Lower lobe of right lung (tissue), 2 donors: ENCODE measurements at places on chromosomes 13 and 19. TPM values are rescaled to one million over a fixed set of nuclear protein-coding genes. Genes with fewer than 3 reads are reported as not detected.

ZNF729 gene
- not detected for total RNA-seq

CRLF1 gene
- 19.9 TPM for total RNA-seq

CASP14 gene
- total RNA-seq = not detected

INSL3 gene
- total RNA-seq = not detected

FXYD1 gene
- total RNA-seq = 49.7 TPM

TMEM255B gene
- total RNA-seq = 21.5 TPM

FCAR gene
- 6.7 TPM for total RNA-seq

SLC5A5 gene
- 0.18 TPM for total RNA-seq

ZGLP1 gene
- 6.2 TPM for total RNA-seq

ZNF558 gene
- total RNA-seq = 23.1 TPM

CEACAM1 gene
- 13.8 TPM for total RNA-seq

DNA sequence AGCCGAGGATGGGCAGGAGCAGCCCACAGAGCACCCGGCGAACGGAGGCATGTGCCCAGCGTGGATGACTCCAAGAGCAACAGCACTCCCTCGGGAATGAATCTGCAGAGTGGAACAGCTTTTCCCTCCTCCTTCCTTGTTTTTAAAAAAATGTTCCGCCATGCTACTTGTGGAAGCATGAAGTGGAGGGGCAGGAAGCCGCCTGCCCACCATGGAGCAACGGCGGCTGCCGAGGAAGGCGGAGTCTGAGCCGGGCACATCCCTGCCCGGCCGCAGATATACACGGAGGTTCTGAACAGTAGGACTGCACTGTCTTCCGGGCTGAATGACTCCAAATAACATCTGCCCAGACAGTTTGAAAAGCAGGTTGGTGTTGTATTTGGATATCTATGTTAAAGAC lies 65.2 kb downstream of the SOX1 start:
- H3K4me3 ChIP-seq = no peak overlapping the region
- no peak overlapping the region for H3K27ac ChIP-seq
- no peak for DNase-seq
- peaks cover 36% of the 10 kb centered on the region for H3K27me3 ChIP-seq
- H3K4me1 ChIP-seq = peaks cover 4% of the 10 kb centered on the region
- no peaks in the 10 kb centered on the region for H3K36me3 ChIP-seq

DNA sequence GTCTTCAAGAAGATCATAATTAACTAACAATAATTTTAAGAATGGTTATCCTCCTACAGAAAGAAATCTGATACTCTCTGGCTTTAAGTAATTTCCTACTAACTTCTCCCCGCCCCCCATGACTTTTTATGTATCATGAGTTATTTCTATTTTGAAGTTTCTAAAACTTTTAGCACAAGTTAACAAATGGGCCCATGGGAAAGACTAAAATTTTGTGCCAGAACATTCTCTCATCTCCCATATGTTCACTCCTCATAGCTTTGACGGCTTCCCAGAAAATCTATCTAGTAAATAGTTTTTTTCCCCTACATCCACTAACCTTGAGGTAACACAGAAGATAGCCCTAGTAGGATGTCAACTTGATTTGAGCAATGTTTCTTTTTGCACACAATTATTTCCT lies 148.3 kb downstream of the POSTN start:
- H3K4me1 ChIP-seq = no peaks in the 10 kb centered on the region
- no peaks in the 10 kb centered on the region for H3K36me3 ChIP-seq
- no peak for DNase-seq
- H3K27me3 ChIP-seq = no peaks in the 10 kb centered on the region
- H3K4me3 ChIP-seq = no peak overlapping the region

- H3K4me1 ChIP-seq = no peaks in the 10 kb centered on the region
- H3K27me3 ChIP-seq = no peaks in the 10 kb centered on the region
- no peak for DNase-seq
- no peak overlapping the region for H3K27ac ChIP-seq
- no peak overlapping the region for H3K4me3 ChIP-seq
Observed at GRCh38 chr13:50437252-50437651, 406.2 kb downstream of the DLEU7 start.

DNA sequence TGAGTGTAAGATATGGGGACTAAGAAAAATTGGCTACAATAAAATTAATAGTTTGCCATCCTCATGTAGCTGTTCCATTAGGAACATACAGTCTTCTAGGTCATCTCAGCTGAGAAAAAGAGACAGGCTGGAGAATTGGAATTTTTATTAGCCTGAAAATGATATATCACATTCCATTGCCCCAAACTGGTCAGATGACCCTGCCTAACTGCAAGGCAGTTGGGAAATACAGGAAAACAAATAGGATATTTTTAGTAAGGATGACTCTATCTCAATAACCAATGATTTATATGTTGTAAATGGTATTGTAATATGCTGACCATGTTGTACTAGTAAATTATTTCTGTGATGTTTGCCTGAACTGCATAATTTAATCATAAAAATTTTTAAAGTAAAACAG lies 673.8 kb downstream of the PCDH9 start:
- no peak for DNase-seq
- no peaks in the 10 kb centered on the region for H3K27me3 ChIP-seq
- no peak overlapping the region for H3K27ac ChIP-seq
- H3K36me3 ChIP-seq = no peaks in the 10 kb centered on the region

DNA sequence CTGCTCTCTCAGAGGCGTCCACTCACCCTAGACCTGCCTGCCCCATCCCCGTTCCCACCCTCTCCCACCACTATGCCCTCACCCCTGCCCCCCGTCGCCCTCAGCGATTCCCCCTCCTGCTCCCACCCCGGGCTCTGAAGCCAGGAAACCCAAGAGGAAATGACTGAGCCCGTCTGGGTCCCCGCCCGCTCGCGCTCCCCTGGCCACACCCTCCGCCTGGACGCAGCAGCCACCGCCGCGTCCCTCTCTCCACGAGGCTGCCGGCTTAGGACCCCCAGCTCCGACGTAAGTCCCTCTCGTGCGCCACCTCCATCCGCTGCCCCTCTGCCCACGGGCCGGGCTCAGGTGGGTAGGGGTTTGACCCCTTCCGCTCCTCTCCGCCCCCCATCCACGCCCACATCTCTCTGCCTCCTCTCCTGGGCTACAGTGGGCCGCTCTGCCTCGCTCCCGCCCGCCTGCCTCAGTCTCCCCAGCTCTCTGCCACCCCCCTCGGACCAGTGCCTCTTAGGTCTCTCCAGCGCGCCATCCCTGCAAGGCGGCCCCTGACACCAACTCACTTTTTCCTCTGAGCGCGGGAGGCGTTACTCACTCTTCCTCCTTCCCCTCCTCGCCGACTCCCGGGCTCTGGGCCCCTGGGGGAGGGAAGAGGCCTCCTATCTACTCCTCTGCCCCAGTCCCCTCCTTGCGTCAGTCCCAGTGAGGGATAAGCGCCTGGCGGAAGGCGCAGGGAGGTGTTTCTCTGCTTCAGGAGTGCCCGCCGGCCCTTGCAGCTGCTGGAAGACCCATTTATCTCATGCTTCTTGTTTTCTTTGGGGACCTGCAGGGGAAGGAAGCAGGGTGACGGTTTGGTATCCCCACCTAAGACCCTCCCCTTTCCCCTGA lies at the start of gene FXYD5:
FXYD5 (plus strand) TSS at position 211 of the 882 bp plus-strand sequence. CDS start 816 bp downstream, outside the sequence.
- peak within 1 kb of the TSS; percentile 82 for H3K27ac ChIP-seq
- peaks cover 21% of the 10 kb centered on the region for H3K4me1 ChIP-seq
- H3K27me3 ChIP-seq = peaks cover 3% of the 10 kb centered on the region

- no peak overlapping the region for H3K4me3 ChIP-seq
- DNase-seq = no peak
- no peaks in the 10 kb centered on the region for H3K27me3 ChIP-seq
- H3K36me3 ChIP-seq = no peaks in the 10 kb centered on the region
- no peaks in the 10 kb centered on the region for H3K4me1 ChIP-seq
- no peak overlapping the region for H3K27ac ChIP-seq
Observed at GRCh38 chr13:34617473-34618083, 324.5 kb upstream of the NBEA start.

- no peak overlapping the region for H3K27ac ChIP-seq
- no peaks in the 10 kb centered on the region for H3K36me3 ChIP-seq
- H3K4me1 ChIP-seq = no peaks in the 10 kb centered on the region
- no peak overlapping the region for H3K4me3 ChIP-seq
- no peak for DNase-seq
Observed at GRCh38 chr13:24713022-24713421, 32.8 kb downstream of the ATP12A start.

DNA sequence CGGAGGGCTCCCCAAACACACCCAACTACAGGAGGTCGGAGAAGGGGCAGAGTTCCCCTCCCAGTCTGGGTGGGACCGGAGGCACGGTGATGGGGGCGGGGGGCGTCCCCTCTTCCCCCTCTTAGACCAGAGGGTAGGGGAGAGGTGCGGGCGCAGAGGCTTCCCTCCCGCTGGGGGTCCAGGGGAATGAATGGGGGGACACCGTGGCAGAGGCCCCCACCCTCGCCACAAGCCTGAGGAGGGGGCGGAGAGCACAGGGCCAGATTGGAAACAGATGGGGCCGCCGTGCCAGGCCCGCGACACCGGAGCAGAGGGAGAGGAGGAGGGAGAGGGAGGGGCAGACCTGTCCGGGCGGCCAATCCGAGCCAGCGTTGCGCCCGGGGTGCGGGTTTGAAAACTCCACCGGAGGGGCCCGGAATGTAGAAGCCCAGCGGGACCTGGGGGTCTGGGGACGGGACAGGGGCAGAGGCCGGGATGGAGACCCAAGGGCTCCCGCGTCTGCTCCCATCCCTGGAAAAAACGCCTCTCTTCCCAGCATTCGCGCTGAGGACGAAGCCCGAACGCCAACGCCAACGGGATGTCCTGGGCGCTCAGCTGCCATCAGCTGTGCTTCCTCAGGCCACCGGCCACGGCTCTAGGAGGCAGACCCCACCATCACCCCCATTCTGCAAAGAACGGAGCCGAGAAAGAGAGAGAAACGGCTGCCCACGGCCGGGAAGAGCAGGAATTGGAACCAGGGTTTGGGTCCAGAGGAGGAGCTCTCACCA lies 46.8 kb downstream of the PTPRS start:
- H3K4me1 ChIP-seq = peaks cover 34% of the 10 kb centered on the region
- peak overlapping the region; percentile 68 for H3K4me3 ChIP-seq
- peaks cover 27% of the 10 kb centered on the region for H3K27me3 ChIP-seq
- H3K36me3 ChIP-seq = no peaks in the 10 kb centered on the region

DNA sequence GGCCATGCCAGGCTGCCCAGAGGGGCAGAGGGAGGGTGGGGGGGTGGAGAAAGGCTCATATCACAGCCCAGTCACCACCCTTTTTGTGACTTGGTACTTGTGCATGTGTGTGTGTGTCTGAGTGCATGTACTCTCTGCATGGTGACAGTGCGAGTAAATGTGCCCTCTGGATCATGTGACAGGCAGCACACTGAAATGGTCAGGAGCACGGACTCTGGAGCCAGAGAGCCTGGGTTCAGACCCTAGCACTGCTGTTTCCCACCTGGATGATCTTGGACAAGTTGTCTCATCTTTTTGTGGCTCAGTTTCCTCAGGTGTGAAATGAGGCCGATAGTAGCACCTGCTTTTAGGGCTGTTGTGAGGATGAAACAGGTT lies 2.0 kb downstream of the CIC start:
- H3K27me3 ChIP-seq = no peaks in the 10 kb centered on the region
- peaks cover 35% of the 10 kb centered on the region for H3K36me3 ChIP-seq
- peaks cover 41% of the 10 kb centered on the region for H3K4me1 ChIP-seq
- no peak for DNase-seq
- H3K27ac ChIP-seq = peak overlapping the region; percentile 92

GRCh38 chr13:30299786-30300185 lies 7.6 kb downstream of the KATNAL1 start:
- no peak for DNase-seq
- no peak overlapping the region for H3K4me3 ChIP-seq
- H3K4me1 ChIP-seq = peaks cover 4% of the 10 kb centered on the region
- no peaks in the 10 kb centered on the region for H3K27me3 ChIP-seq

DNA sequence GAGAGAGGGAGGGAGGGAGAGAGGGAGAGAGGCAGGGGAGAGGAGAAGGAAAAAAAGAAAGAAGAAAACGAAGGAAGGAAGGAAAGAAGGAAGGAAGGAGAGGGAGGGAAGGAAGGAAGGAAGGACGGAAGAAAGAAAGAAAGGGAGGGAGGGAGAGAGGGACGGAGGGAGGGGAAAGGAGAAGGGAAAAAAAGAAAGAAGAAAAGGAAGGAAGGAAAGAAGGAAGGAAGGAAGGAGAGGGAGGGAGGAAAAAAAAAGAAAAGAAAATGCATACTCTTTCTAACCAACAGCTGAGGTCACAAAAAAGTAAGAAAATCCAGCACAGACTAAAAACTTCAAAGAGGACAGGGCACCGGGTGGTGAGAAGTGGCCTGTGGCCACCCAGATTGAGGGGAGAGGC lies 109.7 kb downstream of the GNG7 start:
- DNase-seq = no peak
- no peaks in the 10 kb centered on the region for H3K27me3 ChIP-seq
- no peak overlapping the region for H3K27ac ChIP-seq
- no peak overlapping the region for H3K4me3 ChIP-seq

GRCh38 chr13:111387945-111388600 lies 67.6 kb downstream of the TEX29 start:
- H3K36me3 ChIP-seq = no peaks in the 10 kb centered on the region
- DNase-seq = no peak
- no peaks in the 10 kb centered on the region for H3K4me1 ChIP-seq
- no peak overlapping the region for H3K4me3 ChIP-seq

GRCh38 chr13:37797631-37798030 lies 71.9 kb downstream of the TRPC4 start:
- no peaks in the 10 kb centered on the region for H3K27me3 ChIP-seq
- no peaks in the 10 kb centered on the region for H3K4me1 ChIP-seq
- DNase-seq = no peak
- no peaks in the 10 kb centered on the region for H3K36me3 ChIP-seq
- H3K4me3 ChIP-seq = no peak overlapping the region

- no peak overlapping the region for H3K4me3 ChIP-seq
- H3K36me3 ChIP-seq = peaks cover 41% of the 10 kb centered on the region
- H3K4me1 ChIP-seq = peaks cover 19% of the 10 kb centered on the region
- H3K27me3 ChIP-seq = peaks cover 5% of the 10 kb centered on the region
Observed at GRCh38 chr19:17843292-17843827, 4.4 kb downstream of the JAK3 start.

DNA sequence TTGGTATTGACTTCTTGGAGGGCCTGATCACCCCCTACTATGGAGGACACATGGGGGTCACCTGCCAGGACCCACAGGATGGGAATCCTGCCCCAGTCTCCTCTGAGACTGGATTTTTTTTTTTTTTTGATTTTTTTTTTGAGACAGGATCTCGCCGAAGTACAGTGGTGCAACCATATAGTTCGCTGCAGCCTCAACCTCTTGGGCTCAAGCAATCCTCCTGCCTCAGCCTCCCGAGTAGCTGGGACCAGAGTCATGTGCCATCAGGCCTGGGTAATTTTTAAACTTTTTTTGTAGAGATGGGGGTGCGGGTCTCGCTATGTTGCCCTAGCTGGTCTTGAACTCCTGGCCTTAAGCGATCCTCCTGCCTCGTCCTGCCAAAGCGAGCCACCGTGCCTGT lies 14.2 kb upstream of the ADGRE5 start:
- H3K27me3 ChIP-seq = no peaks in the 10 kb centered on the region
- H3K36me3 ChIP-seq = no peaks in the 10 kb centered on the region
- no peak overlapping the region for H3K4me3 ChIP-seq
- DNase-seq = no peak
- H3K4me1 ChIP-seq = peaks cover 90% of the 10 kb centered on the region

- H3K27ac ChIP-seq = no peak overlapping the region
- H3K4me3 ChIP-seq = no peak overlapping the region
- H3K4me1 ChIP-seq = peaks cover 16% of the 10 kb centered on the region
- no peaks in the 10 kb centered on the region for H3K36me3 ChIP-seq
- no peaks in the 10 kb centered on the region for H3K27me3 ChIP-seq
- no peak for DNase-seq
Observed at GRCh38 chr13:23323946-23324709, 109.4 kb downstream of the SACS start.
